ENCODE measurements at places on chromosomes 7 and 10.
A peak's percentile ranks its signal among the peaks of the same experiment; 100 is the strongest.

- peak; percentile 59 for DNase-seq
Measured at GRCh38 chr10:89837165-89838043, 136.0 kb downstream of the KIF20B start.

DNA sequence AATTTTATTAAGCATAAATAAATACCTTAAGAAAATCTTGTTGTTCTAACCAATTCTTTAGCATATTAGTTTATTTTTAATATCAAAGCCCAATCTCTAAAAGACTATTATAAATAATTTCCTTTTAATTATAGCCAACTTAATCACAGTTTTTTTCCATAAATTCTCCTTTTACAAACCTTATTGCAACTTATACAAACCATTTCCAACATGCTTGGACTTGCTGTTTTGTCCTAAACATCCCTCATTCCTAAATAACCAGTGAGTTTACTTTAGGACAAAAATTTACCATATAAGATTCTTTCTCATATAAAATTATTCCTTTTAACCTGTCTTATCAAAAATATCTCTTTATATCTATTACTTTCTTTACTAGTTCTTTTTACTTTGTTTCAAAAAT is 25.2 kb upstream of the LSM8 start:
- no peak for DNase-seq

GRCh38 chr10:114367351-114368056 is 36.8 kb downstream of the AFAP1L2 start:
- DNase-seq = no peak

- DNase-seq = no peak
Measured at GRCh38 chr10:116741391-116742351, 695 bp downstream of the HSPA12A start.

DNA sequence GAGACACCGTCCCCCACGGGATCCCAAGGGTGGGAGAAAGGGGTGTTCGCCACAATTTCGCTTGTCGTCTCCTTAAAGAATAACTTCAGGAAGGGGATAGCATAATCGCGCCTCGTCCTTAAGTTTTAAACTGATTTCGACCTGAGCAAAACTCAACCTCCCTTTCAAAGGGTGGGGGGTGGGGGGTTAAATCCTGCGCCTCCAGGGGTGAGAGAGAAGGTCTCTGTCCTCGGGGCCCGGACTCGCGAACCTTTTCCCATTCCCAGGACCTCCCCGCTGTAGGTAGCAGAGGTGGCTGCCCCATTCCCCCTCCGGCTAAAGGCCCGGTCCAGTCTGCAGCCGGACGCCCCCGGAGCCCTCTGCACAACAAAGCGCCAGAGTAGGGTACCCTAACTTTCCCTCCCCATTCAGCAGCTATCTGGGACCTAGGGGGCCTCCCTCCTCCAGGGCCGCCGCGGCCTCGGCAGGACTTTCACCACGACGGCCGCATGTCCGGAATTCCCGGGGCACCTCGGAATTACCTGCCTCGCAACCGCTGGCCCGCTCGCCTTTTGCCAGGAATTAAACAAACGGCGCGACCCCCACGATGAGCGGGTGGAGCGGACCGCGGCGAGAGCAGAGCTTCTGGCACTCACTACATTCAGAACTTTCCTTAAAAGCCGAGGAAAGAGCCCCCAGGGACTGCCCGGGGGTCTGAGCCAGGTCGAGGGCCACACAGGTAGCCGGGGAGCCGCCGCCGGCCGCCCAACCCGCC is 1.7 kb downstream of the CDK6 start:
- peak; percentile 45 for DNase-seq

- DNase-seq = no peak
Measured at GRCh38 chr7:2817456-2817855, 26.7 kb downstream of the GNA12 start.

DNA sequence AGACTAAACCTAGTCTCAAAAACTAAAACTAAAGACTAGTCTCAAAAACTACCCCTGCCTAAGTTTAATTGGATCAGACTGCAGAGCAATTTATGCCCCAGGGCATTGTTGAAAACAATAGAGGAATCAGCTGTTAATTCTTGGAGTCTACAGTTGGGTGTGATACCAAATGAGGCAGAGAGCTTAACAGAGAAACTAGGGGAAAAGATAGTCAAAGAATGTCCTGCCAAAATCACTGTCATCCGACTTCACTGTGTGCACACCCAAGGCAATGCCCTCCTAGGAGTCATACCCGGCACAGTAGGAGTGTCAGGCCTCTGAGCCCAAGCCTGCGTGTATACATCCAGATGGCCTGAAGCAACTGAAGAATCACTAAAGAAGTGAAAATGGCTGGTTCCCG is 90.5 kb upstream of the TOMM7 start:
- no peak for DNase-seq

- DNase-seq = no peak
Measured at GRCh38 chr7:141462958-141463357, 88.3 kb upstream of the AGK start.

DNA sequence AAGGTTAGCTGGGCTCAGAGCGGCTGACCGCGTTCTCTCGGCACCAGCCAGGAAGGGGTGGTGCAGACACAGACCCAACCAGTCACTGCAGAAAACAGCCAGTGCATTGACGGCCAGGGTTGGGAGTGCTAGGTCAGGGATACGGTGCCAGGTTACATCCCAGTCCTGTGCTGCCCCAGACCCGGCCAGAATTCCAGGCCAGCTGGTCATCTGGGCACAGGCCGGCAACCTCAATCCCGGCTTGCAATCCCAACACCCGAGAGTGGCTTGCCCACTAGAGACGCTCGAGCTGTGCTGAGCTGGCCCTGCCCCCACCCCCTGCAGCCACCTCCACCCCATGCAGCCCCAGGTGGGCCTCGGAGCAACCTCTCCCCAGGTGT is 3.8 kb downstream of the PRAP1 start:
- DNase-seq = no peak

DNA sequence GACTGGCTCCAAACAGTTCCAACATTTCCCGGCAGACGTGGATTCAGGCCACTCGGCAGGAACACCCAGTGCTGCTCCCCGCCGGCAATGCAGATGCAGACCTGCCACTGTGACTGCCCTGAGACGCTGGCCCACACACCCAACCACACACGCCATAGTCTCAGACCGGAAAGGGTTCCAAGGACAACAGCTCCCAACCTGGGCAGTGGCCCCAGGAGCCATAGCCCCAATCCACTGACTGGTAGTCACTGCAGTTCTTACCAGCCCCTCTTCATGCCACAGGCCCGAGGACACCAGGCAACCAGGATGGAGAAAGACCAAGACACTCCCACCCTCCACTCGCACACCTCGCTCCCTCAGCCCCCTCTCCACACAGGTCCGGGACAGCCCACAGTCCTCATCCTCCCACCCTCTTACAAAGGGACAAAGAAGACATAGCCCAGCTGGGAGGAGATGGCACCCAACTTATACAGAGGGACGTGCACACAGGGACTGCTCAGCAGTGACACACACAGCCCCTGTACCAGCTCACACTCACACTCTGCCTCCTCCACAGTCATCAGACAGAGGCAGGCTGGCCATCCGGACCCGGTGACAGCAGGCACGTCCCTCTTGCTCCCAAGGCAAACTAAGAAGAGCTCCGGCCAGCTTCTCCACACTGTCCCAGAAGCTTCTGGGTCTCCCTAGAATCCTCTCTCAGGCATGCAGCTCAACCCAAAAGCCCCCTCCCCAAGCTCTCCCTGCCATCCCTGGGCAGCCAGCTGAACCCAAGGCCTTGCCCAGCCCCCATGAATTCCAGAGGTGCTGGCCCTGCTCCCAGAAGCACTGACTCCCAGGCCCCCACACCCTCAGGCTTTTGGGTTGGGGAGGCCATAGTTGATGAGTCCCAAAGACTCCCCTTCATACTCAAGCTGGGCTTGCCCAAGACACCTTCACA is 24.8 kb downstream of the KCNH2 start:
- no peak for DNase-seq

GRCh38 chr10:31138026-31138553 is 106.4 kb upstream of the ZNF438 start:
- DNase-seq = no peak

GRCh38 chr10:31927884-31928548 is 615 bp downstream of the ARHGAP12 start:
- peak; percentile 75 for DNase-seq

- no peak for DNase-seq
Measured at GRCh38 chr10:109846832-109847231, 76.5 kb downstream of the XPNPEP1 start.

GRCh38 chr10:80596391-80597257 is 58.9 kb downstream of the SH2D4B start:
- DNase-seq = peak; percentile 63

- DNase-seq = no peak
Measured at GRCh38 chr7:150382123-150382843, 3.2 kb downstream of the ZNF775 start.

GRCh38 chr7:10022957-10023356 is 950.7 kb upstream of the PHF14 start:
- no peak for DNase-seq

DNA sequence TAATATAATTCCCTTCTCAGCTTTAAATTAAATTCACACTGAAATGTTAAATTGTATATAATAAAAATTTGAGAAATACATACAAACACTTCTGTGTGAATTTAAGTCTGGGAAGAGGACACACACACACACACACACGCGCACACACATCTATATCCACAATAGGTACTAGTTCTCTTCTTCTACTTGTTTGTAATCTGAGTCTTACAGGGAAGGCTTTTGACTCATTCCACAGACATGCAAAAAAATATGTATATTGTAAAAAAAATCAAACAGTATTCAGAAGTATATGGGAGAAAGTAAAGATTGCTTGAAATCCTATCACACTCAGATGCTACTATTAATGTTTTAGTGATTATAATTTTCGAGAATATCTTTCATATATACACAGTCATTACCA is 276.2 kb downstream of the MDFIC start:
- DNase-seq = no peak

DNA sequence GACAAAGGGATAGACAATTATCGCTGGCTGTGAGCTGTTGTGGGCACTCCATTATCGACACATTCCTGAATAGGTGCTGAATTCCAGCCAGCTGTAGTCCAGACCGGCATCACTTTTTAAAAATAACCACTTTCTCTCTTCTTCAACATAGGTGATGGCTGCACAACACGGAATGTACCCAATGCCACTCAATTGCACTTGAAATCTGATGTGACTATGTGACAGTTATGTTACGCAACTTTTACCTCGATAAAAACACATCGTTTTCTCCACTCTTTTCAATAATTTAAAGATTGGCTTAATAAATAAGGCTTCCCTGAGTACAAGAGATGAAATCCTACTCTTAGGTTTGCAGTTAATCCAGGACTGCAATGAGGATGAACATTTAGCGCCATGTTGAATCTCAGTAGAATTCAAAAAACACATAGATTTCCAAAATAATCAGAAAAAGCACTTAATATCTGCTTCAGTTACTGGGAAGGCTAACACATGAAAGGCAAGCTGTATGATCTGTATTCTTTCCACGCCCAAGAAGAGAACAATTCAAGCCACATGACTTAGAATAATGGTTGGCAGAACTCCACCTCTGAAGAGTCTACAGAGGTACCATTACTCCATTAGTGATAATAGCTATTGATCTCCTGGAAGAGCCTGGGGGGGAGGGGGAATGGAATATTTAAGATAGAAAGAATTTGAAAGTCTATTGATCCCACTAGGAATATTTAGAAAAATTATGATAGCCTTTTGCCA is 3.6 kb downstream of the YWHAG start:
- no peak for DNase-seq

GRCh38 chr10:42934351-42934811 is 142.5 kb upstream of the RET start:
- DNase-seq = no peak

DNA sequence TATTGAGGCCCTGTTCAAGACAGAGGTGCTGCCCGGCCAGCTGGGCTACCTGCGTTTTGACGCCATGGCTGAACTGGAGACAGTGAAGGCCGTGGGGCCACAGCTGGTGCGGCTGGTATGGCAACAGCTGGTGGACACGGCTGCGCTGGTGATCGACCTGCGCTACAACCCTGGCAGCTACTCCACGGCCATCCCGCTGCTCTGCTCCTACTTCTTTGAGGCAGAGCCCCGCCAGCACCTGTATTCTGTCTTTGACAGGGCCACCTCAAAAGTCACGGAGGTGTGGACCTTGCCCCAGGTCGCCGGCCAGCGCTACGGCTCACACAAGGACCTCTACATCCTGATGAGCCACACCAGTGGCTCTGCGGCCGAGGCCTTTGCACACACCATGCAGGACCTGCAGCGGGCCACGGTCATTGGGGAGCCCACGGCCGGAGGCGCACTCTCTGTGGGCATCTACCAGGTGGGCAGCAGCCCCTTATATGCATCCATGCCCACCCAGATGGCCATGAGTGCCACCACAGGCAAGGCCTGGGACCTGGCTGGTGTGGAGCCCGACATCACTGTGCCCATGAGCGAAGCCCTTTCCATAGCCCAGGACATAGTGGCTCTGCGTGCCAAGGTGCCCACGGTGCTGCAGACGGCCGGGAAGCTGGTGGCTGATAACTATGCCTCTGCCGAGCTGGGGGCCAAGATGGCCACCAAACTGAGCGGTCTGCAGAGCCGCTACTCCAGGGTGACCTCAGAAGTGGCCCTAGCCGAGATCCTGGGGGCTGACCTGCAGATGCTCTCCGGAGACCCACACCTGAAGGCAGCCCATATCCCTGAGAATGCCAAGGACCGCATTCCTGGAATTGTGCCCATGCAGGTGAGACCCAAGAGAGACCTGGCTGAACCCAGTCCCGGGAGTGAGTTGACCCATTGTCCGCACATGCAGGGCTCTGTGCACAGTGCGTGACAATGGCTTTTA is 2.8 kb downstream of the RBP3 start:
- no peak for DNase-seq

GRCh38 chr10:29479081-29479925 is 155.5 kb downstream of the SVIL start:
- no peak for DNase-seq

- peak; percentile 30 for DNase-seq
Measured at GRCh38 chr10:63692220-63692896, 171.2 kb downstream of the REEP3 start.

- DNase-seq = no peak
Measured at GRCh38 chr7:149772956-149773434, 393 bp downstream of the ZNF467 start.

DNA sequence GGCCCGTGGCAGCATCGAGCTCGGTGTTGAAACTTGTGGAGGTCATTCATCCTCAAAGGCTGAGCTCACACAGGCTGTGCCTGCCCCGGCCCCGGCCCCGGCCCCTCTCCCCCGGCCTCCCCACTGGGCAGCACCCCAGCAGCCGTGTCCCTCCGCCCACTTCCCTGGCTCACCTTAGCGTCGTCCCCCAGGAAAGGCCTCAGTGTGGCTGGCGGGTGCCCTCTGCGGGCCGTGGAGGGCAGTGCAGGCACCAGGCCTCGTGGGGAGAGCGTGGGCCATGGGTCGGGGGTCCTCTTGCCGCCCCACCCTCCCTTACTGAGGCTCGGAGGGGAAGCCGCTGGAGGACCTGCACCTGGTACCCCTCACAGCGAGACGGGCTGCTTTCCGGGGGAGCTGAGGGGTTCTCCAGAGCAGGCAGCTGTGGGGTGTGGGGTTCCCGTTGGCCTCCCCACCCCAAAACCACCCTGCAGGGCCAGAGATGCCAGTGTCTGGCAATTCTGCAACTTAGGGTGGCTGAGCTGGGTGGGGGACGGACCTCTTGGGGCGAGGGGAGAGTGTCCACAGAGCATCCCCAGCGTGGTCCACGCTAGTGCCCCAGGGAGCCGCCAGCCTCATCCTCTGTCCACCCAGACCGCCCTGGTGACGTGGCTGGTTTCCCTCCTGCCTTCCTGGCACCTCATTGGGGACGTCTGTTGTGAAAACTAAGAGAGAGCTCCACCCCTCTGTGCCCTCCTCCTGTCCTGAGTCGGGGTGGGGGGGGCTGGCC is 44.2 kb upstream of the DPYSL4 start:
- peak; percentile 91 for DNase-seq

- DNase-seq = no peak
Measured at GRCh38 chr7:125253452-125254190, 324.0 kb upstream of the POT1 start.

Data from GM20000 (cell line).